ENCODE measurements at places on chromosomes 2 and 18.

- no peak for DNase-seq
Observed at GRCh38 chr2:16331772-16332171, 333.9 kb downstream of the CYRIA start.

GRCh38 chr2:234278556-234279255 is 218.2 kb downstream of the ARL4C start:
- DNase-seq: no peak

DNA sequence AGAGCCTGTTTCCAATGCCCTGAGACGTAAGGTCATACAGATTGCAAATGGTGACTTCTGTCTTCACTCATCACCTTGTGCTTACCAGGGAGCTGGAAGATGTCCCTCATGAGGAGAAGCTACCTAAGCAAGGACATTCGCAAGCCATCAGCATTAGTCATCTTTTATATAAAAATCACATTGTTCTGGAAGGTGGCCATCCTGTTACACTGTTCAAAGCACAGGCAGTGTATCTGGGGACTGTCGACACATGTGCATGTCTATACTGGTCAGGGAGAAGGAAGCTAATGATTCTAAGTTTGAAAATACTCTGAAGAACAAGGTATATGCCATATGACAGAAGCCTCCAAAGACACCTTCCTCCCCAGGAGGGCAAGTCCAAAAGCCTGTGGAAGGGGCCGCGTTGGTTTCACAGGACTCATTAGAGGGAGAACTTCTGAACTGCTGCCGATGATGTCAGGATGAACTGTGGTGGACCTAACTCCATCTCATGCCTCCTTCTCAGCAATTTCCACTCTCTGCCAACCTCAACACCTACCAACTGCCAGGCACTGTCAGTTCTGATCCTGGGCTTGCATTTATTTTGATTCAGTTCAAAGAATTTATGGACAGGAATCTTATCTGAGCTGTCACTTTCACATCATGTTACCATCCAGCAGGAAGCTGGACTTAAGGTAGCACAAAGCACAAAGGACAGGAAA is 39.4 kb downstream of the DNER start:
- no peak for DNase-seq

- no peak for DNase-seq
Observed at GRCh38 chr2:100741880-100742276, 78.1 kb upstream of the NPAS2 start.

DNA sequence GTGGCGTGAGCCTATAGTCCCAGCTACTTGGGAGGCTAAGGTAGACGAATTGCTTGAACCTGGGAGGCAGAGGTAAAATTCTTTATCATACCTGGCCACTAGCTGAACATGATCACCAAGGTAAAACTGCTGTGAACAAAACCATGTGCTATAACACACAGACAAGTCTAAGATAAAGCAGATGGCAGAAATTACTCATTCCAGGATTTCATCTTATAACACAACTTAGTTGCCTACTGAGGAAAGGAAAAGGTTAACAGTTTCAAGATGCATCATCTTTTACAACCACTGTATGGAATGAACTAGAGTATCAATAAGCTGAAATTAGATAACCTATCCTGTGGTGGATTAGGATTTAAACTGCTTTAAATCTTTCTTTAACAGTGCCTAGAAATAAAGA is 8.3 kb downstream of the ARL5A start:
- no peak for DNase-seq

Data from fibroblast of skin of left quadriceps (primary cell).